ENCODE measurements at places on chromosomes 6 and 20.

- DNase-seq = no peak
Measured at GRCh38 chr6:32151863-32152768, at the start of gene PRRT1. PRRT1 (minus strand) TSS chr6:32151939; CDS start chr6:32151827, 112 bp downstream.

GRCh38 chr6:5172897-5173474, 87.8 kb downstream of the LYRM4 start:
- DNase-seq = no peak

DNA sequence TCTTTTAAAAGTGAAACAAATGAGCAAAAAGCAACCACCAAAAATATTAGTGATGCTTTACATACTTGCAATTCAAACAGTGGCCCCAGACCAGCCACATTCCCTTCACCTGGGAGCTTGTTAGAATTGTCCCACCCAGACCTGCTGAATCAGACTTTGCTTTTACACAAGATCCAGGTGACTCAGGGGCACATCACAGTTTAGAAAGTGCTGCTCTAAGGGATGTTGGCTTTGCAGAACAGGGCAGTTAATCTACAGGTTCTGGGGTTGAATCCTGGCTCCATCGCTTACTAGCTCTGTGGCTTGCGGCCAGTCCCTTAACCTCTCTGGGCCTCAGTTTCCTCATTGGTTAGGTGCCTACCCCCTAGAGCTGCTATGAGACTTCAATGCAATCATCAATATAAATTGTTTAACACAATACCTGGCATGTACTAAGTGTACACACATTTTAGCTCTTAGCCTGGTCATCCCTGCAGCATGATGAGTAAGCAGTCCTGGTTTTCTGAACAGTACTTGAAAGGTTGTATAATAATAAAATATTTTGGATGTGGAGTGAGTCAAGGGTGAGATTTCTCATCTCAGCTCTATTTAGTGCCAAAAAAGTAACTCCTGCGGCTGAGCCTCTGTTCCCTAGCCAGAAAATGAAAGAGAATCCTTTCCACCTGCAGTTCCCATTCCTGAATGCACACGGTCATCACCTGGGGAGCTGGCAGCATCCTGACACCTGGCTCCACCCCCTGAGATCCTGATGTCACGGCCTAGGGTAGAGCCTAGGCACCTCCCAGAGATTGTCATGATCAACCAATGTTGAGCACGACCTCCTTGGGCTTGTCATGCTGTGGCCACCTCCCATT, 162.7 kb downstream of the ANKRD60 start:
- no peak for DNase-seq

DNA sequence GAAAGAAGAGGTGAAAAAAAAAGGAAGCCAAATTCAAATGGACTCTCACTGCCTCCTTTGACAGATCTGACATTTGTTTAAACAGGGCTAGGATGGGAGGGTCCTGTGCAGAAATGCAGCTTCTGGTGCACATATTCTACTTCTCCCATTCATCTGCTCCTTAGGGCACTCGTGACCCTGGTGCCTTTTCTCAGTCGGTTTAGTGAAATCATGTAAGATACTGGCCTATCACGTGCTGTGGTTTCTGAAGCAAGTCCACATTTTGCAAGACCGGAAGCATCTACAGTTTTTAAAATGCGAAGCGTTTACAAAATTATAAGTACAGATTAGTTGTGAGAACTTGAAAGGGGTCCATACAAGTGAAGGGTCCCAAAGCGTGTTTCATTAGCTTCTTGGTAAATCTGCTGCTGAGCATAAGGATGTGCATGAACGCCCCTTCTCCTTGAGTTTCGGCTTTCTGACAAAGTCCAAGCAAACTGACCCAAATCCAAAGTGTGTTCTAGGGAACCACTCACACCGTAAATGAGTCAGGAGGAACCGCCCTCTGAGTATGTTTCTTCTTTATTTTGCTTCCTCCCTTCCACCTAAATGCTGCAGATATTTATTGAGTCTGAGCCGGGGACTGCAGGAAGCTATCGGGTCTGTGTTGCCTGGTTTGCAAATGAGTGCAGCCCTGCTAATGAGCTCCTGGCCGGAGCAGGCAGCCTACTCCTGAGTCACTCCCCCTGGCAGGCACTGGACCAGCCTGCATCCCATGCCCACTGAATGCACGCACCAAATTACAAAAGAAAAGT, 323.8 kb upstream of the JARID2 start:
- DNase-seq = no peak

- no peak for DNase-seq
Measured at GRCh38 chr6:46012834-46013233, 2.8 kb downstream of the CLIC5 start.
